H9 (cell line): ENCODE measurements at places on chromosomes 13 and 19.
A peak's percentile ranks its signal among the peaks of the same experiment; 100 is the strongest.

- DNase-seq = no peak
Observed at GRCh38 chr13:75479102-75479740, 2.7 kb downstream of the TBC1D4 start.

DNA sequence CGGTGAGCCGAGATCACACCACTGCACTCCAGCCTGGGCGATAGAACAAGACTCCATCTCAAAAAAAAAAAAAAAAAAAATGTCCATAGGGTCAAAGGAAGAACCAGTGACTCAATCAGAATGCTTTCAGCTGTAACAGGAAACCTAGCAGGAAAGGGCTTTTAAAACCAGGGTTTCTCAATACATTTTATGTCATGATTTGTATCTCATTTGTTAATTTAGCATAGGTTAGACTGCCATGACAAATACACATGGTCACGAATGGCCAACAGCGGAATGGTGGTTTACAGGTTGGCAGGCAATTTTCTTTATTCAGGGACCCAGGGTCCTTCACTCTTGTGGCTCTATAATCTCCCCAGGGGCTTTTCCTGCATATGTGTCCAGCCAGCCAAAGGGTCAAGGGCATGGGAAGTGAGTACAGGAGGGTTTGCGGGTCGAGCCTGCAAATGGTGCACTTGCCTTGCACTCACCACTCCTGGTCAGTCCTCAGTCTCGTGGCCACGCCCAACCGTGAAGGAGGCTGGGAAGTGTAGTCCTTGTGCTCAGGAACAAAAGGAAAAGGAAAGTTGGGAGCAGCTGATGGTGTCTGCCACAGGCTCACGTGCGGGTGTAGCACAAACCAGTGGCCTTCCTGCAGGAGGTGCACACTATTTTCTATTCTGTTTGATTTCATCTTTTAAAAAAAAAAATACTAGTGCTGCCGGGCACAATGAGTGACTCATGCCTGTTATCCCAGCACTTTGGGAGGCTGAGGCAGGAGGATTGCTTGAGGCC lies 14.8 kb downstream of the DHX34 start:
- peak; percentile 53 for DNase-seq

- no peak for DNase-seq
Observed at GRCh38 chr19:6393983-6394412, 1.0 kb upstream of the GTF2F1 start.

DNA sequence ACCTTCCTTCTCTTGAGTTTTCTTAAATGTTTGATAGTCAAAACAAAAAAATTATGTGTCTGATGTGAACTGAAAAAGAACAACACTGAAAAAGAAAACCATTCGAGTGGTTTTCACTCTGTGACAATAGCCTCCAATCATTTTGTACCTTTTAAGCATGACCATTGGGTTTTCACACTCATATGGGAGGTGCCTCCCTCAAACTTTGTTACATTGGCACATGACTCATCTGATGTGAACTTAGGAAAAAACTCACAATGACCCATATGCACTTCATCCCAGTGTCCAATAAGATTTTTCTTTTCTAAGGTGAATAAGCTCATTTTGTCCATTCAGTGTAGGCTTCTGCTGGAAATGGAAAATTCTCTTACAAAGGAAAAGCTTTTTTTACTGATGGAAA lies 66.6 kb upstream of the XPO4 start:
- DNase-seq = no peak
